ENCODE measurements at places on chromosomes 1 and 21.

DNA sequence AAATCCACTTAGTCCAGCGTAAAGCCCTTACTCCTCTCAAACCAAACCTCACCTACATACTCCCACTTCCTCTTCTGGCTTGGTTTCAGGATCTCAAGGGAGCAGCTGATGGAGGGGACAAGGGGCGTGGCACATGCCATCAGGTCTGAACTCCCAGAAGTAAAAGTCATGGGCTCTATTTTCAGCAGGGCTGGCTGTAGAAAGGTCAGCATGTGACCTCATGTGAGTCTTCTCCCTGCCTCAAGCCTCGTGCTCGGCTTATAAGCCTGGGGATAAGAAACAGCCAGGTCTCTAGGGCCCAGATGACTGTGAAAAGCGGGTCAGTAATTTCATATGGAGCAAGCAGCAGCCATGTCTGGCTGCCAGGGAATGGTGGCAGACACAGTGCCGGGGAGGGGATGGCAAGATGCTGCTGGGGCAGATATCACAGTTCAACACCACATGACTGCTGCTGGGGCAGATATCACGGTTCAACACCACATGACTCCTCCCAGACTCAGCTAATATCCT lies 227.9 kb downstream of the KCNH1 start:
- DNase-seq: no peak

DNA sequence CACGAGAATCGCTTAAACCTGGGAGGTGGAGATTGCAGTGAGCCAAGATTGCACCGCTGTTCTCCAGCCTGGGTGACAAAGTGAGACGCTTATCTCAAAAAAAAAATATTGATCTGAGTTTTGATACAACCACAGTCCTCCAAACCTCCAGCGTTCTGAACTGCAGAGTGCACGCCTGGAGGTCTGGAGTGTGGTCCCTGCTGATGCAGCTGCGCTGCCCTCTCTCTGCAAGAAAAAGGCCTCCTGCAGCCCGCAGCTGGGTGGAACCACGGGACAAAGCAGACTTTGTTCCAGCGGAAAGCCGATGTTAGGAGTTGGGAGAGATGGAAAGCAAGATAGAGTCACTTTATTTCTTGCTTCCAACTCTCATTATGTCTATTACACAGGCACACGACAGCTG lies 144.9 kb upstream of the SOD1 start:
- peak; percentile 66 for DNase-seq

DNA sequence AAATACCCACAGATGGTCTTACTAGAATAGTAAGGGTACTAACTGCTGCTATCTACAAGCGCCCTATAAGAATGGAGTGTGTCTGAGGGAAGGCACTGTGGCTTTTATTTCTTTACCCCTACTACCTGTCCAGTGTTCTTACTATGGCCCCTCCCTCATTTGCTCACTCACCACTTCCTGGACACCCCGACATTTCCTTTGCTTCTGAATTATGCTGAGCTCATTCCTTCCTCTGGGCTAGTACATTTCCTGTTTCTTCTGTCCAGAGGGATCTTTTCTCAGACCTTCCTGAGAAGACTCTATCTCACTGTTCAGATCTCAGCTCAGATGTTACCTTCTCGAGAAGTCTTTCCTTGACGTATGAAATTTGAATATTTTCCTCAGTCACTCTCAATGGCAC lies 192.1 kb upstream of the DAB1 start:
- DNase-seq: no peak

- no peak for DNase-seq
Measured at GRCh38 chr1:109105881-109106280, 8.0 kb upstream of the ELAPOR1 start.

DNA sequence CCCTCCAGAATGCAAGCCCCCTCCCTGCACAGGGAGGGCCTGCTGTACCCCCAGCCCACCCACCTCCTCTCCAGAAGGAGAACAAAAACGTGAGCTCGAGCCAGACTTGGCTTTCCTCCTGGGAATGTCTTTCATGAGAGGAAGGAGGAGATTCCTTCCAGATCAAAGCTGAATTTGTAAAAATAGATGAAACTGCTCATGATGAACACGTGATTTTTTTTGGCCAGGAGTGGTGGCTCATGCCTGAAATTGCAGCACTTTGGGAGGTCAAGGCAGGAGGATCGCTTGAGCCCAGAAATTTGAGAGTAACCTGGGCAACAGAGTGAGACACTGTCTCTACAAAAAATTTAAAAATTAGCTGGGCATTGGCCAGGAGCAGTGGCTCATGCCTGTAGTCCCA lies 21.8 kb downstream of the GPR157 start:
- peak; percentile 26 for DNase-seq

DNA sequence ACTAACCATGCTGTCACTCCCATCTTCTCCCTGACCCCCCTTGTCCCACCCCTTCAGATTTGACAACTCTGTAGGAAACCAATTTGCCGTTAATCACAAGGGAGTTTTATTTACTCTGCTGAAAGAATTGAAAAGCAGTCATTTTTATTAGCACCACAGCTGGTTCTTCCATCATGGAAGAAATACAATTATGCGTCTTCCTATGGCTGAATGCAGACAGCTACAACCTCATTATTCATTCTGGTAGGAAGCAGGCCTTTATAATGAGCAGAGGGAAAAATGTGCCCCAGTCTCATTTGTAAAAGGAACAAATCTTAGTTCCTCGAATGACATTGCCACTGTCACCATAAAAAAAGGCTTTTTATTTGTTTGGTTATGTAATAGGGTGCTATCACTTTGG lies 35.2 kb downstream of the JUN start:
- peak; percentile 74 for DNase-seq

DNA sequence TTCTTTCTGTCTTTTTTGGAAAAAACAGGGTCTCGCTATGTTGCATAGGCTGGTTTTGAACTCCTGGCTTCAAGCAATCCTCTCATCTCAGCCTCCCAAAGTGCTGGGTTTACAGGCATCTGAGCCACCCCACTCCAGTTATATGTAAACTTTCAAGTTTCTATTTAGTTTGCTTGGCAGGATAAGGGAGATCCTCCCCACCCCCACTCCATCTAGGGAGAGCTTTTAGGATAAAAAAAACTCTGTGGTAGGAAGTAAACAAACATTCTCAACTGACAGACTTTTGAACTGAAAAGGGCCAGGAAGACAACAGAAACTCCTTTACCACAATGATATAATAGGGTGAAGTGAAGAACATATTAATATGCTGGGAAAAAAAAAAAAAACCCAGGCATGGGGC lies 41.0 kb upstream of the ZNF326 start:
- DNase-seq: no peak

GRCh38 chr1:81670286-81670685 lies 130.4 kb upstream of the ADGRL2 start:
- DNase-seq: peak; percentile 83

DNA sequence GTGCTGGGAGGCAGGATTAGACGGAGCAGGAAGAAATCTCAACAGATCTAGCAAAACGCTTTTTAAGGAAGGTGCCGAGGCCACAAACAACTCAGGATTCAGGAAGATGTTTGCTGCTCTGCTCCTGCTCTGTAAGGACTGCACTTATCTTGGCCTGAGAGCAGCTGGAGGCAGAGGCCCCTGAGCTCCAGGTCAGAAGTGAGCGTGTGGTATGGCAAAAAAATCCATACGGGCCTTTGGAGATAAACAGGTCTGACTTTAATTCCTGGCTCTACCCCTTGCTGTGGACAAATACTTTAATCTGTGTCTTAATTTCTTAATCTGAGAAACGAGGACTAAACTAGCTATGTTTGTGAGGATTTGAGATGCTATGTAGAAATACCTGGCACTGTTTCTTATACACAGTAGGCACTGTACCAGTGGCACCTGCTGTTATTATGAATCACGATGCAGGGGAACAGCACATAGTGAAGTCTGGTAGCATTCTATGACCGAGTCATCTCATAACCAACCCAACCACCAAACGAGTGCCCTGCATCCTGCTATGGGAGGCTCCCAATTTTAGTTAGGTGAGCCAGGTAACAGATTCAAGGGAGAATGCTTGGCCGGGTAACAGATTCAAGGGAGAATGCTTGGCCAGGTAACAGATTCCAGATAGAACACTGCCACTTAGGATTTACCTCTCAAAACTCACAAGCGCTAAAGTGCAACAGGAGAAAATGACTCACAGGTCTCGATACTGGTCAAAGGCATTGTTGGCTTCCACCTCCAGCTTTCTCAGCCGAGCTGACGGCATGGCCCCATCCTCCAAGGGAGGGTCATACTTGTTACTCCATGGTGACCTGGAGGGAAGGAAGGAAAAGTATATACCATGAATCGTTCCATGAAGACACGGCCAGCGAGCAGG lies 65.9 kb downstream of the SLC66A1 start:
- no peak for DNase-seq

DNA sequence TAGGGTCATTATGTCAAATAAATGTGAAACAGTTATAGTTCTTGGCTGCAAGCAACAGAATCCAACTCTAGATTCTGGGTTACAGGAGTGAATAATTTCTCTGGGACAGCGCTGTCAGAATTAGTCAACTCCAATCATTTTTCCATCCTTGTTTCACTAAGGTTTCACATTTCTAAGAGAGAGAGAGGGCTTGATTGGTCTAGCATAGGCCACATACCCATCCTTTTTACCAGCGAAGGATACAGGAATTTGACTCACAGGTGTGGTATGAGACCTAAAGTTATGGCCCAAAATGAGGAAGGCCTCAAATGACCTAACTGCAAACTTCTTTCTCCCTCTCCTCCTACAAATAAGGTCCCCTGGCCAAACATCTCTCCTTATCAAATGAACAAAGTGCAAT lies 25.5 kb upstream of the RGS8 start:
- no peak for DNase-seq

- peak; percentile 67 for DNase-seq
Measured at GRCh38 chr1:155086128-155086741, 7.6 kb downstream of the EFNA3 start.

- peak; percentile 14 for DNase-seq
Measured at GRCh38 chr1:172109359-172109758, 268.1 kb downstream of the DNM3 start.

DNA sequence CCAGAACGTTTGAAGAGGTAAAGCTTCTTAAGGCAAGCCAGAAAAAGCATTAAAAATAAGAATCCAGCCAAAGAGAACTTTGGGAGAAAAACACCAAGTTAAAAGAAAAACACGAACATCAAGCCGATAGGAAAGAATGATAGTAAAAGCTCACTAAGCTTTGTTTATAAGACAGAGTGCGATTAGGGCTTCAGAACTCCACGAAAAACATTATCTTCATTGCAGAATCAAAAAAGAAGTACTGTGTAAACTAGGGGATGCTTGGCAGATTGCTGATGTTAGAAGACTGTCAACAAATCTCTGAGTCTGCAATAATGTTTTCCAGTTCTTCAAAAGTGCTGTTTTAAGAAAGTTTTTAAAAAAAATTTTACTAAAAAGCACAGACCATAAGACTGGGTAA lies 30.2 kb downstream of the ADAMTS5 start:
- no peak for DNase-seq

DNA sequence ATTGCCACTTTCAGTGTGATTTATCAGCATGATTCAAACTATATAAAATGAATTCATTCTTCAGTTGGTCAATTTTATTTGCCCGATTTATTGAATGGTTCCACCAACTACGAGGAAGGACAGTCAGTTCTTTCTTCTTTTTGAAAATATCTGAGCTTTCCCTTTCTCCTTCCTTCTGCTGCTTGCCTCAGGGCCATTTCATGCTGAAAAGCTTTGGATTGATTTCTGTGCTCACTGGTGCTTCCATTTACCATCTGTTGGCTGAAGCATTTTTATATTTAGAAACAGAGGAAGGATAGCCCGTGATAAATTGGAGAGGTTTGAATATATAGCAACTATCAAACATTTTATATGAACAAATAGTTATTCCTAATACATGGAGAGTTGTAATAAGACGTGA lies 68.9 kb upstream of the ADAMTS5 start:
- no peak for DNase-seq

- peak; percentile 68 for DNase-seq
Measured at GRCh38 chr1:234725177-234726132, 115.5 kb upstream of the IRF2BP2 start.

GRCh38 chr1:62429581-62429980 lies 7.3 kb upstream of the USP1 start:
- DNase-seq: no peak

GRCh38 chr21:41059871-41060270 lies 108.1 kb upstream of the BACE2 start:
- DNase-seq: no peak

GRCh38 chr1:28256197-28256827 lies 3.0 kb upstream of the SESN2 start:
- DNase-seq: no peak

DNA sequence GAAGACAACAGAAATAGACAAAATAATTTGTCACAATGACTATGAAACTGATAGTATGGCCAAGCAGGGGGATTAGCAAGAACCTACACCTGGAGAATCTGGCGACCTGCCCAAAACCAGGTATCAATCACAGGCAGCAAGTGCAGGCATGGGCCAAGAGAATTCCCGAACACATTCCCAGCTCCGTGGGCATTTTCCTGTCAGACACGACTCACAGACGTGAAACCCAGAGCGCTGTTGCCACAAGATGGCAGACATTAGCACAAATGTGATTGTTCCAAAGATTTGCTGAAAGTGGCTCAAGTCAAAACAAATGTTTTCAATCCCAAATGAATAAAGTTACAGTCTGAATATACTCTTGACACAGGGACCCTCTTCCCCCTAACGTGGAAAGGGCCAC lies 36.8 kb downstream of the HLCS start:
- DNase-seq: no peak

DNA sequence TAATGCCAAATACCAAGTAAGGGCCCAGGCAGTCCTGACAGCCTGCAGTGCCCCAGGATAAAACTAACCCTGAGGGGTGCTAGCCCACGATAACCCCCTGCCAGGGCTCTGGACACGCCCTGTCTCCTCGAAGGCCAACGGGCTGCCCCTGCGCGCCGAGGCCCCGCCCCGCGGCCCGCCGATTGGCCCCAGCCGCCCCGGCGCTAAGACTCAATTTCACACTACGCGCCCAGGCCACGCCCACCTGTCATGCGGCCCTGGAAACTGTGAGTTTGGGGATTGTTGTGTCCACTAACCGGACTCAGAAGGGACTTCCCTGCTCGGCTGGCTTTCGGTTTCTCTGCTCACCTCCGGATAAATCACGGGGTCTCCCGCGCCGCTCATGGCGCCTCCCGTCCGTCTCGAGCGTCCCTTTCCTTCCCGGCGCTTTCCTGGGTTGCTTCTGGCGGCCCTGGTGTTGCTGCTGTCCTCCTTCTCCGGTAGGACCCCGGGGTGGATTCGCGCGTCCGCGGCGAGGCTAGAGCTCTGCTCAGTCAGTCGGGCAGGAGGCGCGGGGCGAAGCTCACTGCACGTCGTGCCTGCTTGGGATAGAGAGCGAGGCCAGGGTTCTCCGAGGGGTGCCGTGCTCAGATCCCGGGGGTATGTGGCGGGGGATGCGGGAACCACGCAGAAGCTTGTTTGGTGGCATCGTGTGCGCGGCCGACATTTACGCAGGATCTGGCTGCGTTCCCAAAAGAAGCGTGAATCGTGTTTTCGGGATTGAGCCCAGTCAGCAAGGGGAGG lies at the start of gene CR1L:
Gene CR1L, plus strand, starts transcription at position 282 of the 783 bp plus-strand sequence. Its CDS starts 101 bp downstream, at position 383.
- peak; percentile 92 for DNase-seq

- no peak for DNase-seq
Measured at GRCh38 chr1:57599236-57599994, 175.6 kb upstream of the DAB1 start.

DNA sequence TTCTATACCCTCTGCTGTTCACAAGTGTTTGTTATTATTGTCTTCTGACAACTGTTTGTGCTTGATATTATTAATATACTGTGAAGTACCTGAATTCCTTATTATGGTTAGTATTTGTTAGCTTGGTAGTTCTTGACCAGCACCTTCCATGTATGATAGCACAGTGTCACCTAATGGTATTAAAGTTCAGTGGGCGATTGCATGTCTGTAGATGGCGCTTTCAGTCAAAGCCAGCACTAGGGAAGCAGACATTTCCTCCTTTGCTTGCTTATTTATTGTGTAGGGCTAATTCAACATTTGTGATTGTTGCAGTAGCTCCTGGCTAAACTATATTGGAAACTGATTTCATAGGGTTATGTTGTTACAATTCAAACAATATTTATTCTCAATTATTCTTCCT lies 218.0 kb downstream of the ZP4 start:
- no peak for DNase-seq
